Activated T-cell treated with anti-CD3 and anti-CD28 coated beads for 24 hours (primary cell): ENCODE measurements at places on chromosomes 3 and 15.
A peak's percentile ranks its signal among the peaks of the same experiment; 100 is the strongest.

DNA sequence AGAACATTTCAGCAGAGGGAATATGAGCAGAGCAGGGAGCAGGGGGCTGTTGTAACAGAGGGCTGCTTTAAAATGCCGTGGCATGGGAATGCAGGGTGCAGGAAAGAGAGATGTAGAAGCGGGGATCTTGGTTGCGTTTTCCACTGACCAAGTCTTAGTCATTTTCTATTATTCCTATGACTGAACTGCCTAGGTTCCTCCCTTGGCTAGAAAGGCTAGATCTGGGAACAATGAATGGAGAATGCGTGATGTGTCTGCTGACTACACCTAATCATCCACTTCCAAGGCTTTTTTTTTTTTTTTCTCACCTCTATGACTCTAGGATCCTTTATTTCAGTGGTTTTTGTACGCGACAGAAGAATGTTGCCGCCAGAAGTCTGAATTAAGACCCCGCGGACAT is 607.4 kb upstream of the TBL1XR1 start:
- DNase-seq = no peak

DNA sequence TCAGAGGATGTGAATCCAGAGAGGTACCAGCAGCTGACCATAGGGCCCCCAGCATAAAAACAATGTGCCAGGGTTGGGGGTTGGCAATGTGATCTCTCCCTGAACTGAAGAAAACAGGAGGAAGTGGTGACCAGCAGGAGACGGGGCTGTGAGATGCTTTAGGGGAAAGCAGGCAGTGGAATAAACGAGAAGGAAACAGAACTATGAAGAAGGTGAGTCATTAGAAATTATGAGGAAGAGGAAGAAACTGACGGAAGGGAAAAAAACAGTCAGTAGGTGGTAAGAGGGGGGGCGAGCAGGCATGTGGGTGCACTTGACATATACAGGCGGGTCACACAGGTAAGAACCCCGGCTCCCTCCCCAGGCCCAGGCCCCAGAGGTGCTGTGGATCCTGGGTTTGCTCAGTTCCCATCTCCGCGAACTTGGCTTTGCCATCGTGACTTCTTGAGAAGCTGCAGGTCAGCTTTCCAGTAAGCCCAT is 42.2 kb upstream of the B3GNT5 start:
- no peak for DNase-seq

DNA sequence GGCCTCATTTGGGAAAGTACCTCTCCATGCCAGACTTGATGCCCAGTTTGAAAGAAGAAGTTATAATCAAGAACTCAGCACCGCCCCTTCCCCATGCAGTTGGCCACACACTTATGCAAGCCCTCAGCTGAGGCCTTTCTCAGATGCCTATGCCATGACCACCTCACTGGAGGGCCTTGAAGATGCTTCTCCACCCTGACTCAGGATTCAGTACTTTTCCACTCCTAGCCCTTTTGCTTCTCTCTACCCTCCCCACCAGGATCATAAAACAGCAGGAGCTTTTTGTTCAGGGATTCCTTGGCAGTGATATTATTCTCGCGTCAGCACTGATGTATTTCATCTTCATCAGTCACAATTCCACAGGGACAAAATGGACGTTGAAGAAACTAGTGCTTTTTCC is 313.5 kb downstream of the PYDC2 start:
- no peak for DNase-seq

DNA sequence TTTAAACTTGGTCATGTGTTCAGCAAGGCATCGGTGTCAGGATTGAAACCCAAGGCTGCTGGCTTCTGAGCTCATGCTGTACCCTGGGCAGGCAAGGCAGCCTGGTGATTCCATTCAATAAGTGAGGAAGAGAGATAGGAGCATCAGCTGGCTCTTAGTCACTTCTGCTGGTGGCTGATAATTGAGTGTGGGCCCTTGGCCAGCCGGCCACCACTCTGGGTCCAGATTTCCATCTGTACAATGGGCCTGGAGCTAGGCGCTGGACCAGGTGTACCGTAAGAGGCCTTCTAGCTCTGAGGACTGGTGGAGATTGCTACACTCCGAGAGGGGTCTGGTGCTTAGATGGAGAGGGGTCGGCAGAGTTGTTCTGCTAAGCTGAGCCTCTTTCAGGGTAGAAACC is 4.3 kb downstream of the CD276 start:
- no peak for DNase-seq

DNA sequence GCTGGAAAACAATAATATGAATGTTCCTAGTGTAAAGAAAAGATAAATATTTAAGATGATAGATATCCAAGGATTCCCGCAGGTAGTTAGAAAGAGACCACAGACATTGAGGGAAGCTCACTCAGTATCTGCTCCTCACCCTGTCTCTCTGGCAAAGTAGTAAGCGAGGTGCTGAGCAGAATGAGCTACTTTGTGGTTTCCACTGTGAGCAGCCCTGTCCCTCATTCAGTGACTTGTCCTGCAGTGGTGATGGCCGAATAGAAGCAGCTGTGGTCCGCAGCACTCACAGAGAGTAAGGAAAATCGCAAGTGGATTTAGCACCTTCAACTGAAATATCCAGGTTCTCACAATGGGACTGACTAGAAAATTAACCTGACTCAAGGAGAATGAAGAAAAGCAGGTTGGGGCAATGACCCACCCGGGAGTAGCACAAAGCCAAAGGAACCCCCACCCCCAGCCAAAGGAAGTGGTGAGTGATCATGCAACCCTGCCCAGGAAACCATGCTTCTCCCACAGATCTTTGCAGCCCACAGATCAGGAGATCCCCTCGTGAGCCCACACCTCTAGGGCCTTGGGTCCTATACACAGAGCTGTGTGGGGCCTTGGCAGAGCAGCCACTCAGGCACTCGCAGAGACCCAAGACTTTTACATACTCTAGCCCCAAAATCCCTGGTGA is 21.8 kb upstream of the SLC25A38 start:
- peak; percentile 16 for DNase-seq

DNA sequence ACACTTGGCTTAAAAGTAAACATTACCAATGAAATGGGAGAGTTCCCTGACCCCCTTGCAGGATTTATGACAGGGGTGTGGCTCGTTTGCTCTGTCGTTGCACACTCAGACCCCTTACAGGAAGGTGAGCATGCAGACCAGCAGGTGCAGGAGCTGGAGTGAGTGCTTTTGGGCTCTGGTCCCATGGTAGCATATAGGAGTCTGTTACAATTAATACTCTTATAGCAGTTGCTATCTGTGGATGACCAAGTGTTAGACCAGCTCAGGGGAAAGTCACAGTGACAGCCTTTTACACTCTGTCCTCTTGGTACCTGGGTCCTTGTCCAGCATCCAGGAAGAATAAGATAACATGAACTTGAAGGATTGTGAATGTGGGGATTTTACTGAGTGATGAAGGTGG is 1177.5 kb downstream of the NSUN3 start:
- no peak for DNase-seq
